ENCODE measurements at places on chromosomes 4 and X.

- DNase-seq = no peak
These were observed 856.8 kb downstream of the SH3BGRL start for GRCh38 chrX:82058728-82059127.

DNA sequence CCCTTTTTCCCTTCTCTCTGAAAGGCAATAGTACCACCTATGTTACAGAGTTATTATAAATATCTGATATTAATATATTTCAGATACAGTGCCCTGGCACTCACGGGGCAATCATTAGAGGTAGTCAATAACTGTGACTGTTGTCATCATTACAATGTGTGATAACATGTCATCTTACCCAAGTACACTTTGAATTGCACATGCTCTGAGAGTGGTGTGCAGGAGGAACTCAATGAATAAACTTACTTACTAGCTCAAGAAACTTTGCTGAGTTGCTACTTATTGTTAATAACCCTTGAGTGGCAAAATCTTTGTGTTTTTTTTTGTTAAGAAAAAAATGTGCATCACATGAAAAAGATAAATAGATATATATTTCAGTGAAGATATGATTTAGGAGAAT, 275.1 kb upstream of the RASGEF1B start:
- DNase-seq = no peak

DNA sequence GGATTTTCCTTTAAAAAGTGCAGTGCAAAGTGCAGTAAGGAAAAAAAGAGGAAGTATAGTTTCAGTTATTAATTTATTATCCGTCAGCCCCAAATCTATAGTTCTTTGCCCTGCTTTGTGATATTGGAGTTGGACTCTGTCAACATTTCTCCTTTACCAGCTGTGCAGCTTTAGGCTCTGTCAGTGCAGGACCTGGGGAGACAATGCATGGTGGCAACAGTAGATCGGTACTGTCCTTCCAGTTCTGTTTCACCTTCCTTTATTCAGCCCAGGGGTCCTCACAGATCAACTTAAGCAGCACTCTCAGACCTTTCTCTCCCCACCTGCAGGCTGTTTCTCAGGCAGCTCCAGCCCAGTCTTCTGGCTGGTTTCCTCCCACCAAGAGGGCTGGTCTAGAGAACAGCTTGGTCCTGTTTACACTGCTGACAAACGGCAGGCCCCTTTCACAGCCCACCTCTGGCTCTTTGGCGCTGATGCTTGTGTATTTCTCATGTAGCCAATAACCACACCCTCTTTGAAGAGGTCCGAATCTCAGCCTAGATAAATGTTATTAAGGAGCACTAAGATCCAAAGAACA, 71.6 kb downstream of the MCUB start:
- DNase-seq = no peak

DNA sequence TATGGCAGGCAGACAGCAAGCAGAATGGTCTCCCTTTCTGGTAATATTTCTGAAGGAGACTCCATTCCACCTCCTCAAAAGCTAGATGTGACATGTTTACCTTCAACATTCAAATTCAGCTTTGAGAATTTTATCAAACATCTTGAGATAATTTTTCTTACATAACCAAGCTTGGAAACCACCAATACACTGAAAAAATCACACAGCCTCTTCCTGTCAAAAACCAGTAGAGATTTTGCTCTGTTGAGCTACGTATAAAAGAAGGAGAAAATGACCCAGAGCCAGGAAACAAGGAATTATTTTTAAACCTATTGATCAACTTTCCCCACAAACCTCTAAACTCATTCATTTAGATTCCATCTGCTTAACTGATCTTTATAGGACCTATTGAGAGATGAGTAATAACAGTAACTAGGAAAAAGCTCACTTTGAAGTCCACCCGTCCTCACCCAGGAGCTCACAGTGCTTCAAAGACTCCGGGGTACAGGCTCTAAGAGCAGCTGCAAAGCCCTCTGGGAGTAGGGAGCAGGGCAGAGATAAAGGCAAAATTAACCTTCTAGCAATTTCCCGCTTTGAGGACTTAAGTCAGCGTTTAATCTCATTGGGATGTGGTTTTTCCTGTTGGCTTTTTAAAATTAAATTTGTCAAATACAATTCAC, 318.2 kb upstream of the RASGEF1B start:
- no peak for DNase-seq

DNA sequence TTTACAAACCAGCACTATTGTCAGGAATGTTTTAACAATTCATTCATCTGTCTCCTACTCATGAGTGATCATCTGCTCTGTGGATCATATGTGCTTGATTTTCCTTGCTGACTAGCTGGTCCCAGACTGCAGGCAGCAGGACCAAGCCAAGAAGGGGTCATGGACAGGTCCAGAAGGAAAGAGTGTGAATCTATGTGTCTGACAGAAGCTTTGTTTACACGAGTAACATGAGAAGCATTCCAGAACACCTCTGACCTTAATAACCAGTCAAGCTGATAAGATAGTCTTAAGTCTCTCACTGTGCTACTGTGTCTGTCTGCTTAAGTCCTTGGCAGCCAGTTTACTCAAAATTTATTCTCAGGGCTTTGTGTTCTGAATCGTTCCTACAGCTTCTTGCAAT, 39.0 kb downstream of the GUCY1A1 start:
- DNase-seq = peak; percentile 8

DNA sequence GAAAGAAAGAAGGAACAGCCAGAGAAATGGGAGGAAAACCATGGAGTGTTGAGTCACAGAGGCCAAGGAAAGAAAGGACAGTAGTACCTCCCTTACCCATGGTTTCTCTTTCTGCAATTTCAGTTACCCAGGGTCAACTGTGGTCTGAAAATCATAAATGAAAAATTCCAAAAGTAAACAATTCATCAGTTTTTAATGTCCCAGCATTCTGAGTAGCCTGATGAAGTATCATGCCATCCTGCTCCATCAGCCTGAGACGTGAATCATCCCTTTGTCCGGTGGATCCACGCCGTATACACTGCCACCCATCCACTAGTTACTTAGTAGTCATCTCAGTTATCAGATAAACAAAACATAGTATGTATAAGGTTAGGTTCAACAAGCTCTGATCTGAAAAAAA, 114.2 kb downstream of the COMMD8 start:
- no peak for DNase-seq

- DNase-seq = peak; percentile 86
These were observed 123.3 kb upstream of the TBL1X start for GRCh38 chrX:9341291-9342201.

DNA sequence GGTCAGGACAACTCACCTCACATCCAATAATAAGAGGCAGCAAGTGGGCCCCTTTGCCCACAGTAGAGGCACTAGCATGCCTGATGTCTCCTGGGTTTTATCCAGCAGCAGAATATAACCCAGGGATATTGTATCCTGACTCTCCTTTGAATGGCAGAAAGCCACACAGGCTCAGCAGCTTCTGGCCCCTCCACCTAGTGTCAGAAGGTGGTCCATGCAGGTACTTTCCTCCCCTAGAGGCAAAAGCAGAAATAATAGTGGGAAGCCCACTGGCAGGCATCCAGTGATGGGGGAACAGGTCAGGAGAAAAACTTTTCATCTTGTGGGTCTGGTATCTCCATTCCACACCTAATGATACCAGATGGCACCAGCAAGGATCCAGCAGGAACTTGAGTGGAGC, 75.5 kb upstream of the IRS4 start:
- DNase-seq = no peak

Data from GM12865 (cell line).